WTC11 (cell line): ENCODE measurements at places on chromosomes 16 and 17. TPM values are rescaled to one million over a fixed set of nuclear protein-coding genes. Genes with fewer than 3 reads are reported as not detected.

Gene METTL2A
- 29.5 to 33.6 TPM (median 29.6 TPM) in 3 replicates for total RNA-seq

Gene RIPOR1
- total RNA-seq = 14.9 to 15.9 TPM (median 15.5 TPM) in 3 replicates

Gene DPEP1
- total RNA-seq = 13.6 to 26.5 TPM (median 24.7 TPM) in 3 replicates

Gene FZD2
- total RNA-seq = 37.6 to 42.8 TPM (median 38.5 TPM) in 3 replicates

Gene LRRC37A2
- total RNA-seq = 4.3 to 4.9 TPM (median 4.6 TPM) in 3 replicates

GRCh38 chr17:33889040-33889439, 366.0 kb upstream of the CCL2 start:
- DNase-seq = no peak

DNA sequence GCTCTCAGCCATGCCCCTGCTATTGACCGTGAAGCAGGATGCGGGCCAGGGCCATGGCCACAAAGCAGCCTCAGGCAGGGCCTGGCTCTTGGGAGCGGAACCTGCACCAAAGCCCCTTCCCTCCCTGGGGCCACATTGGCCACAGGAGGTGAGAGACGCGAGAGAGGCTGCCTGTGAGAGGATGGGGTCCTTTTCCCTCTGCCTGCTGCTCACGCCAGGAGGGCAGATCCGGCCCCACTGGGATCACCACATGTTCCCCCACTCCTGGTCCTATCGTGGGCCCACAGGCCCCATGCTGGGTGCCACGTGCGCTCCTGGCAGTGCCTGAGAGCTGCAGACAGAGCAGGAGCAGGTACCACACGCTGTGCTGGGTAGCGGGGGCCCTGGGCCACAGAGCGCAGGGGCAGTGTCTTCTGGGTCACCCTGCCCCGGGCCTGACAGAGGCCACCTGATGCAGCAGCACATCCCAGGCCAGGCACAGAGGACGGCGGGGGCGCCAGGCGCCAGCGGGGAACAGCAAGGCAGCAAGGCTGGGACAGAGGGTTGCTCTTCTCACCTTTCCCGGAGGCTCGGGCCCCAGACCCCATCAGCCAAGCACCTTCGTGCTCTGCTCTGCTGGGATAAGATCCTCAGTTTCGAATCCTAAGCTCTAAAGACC, 9.2 kb upstream of the NUDT16L1 start:
- no peak for DNase-seq

GRCh38 chr17:67125417-67125816, 81.1 kb downstream of the CACNG1 start:
- no peak for DNase-seq

- no peak for DNase-seq
Observed at GRCh38 chr17:47427985-47428384, 102.9 kb upstream of the NPEPPS start.

DNA sequence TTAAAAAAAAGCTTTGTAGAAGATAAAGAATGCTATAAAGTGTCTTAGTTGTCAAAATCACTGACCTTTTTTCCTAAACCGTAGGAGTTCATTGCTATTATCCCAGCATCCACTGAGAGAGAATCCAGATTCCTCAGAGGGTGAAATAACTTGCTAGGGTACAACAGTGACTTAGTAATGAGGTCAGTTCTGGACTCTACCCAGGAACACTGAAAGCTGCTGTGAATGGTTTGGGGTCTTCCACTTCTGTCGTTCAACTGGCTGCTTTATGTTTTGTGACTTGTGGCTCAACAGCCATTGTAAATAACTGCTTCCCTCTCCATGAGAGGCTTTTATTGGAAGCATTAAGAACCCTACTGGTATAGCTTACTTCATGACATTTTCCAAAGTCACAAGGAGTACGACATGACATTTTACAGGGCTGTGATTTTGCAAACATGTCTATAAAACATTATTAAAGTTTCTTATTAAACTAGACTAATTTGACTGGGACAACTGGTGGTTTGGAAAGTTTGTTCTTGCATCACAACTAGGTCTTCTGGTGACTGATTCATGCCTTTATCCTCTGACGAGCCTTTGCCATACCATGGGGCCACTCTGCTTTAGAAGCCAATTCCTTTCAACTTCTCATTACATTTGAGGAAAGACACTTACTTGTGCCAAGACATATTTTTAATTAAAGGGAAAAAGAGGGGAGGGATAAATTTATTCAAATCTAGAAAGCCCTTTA, 92.2 kb upstream of the CDH11 start:
- DNase-seq = no peak

GRCh38 chr17:50850640-50851039, 15.3 kb downstream of the WFIKKN2 start:
- DNase-seq = no peak

- no peak for DNase-seq
Observed at GRCh38 chr16:65038100-65038499, 83.8 kb downstream of the CDH11 start.

DNA sequence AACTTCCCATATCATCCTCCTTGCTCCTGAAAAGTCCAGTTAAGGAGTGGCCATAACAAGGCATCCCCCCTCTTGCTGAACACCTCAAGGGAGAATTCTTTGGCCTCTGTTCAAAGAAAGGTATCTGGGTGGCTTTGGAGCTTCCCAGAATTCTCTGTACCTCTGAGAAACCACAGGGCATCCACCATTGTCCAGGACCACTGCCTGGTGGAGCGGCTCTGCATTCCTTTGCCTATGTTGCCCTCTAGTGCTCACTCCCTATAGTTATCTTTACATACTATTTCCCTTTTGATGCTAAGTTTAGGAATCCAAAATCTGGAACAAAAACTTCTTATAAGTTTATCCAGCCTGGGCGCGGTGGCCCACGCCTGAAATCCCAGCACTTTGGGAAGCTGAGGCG, 30.3 kb downstream of the CHD9NB start:
- peak; percentile 51 for DNase-seq

DNA sequence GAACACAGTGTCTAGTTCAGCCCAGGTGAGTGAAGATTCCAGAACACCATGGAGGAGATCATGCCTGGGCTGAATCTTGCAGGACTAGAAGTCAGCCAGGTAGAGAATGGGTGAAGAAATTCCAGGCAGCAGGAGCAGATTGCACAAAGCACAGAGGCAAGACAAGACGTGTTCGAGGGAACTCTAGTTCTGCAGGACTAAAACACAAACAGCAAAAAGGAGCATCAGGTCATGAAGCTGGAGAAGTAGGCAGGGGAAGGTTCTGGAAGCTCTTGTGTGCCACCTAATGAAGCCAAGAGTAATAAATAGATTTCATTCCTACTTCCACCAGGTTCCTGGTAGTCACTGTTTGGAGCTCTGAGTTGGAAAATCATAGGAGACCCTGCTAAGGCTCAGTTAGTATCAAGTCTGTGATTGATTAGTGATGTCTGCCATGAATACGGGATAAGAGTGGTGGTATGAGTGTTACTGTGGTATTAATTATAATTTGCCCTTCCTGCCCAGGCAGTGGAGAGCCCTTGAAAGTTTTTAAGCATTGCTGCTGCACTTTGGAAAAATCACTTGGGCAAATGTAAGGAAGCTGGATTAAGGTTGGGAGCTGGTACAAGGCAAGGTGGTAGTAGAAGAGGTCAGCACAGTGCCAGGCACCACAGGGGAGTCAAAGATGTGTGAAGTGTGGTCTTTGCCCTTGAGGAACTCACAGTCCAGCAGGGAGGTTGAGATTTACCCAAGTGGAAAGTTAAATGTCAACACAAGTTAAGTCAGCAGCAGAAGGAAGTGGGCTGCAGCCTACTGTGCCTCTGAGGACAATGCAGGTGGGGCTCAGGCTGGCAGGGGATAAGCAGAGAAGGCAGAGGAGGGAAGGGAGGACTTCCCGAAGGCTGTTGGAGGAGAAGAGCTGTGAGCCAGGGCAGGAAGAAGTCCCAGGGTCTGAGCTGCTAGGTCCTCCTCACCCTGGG, 13.5 kb upstream of the FOXN1 start:
- no peak for DNase-seq
